ENCODE measurements at places on chromosomes 5 and 9. TPM values are rescaled to one million over a fixed set of nuclear protein-coding genes. Genes with fewer than 3 reads are reported as not detected.

The IFNA13 gene
- total RNA-seq = not detected

The AP3B1 gene
- total RNA-seq = 54.8 TPM

The SPINK4 gene
- not detected for total RNA-seq

The TUSC1 gene
- total RNA-seq = 15.2 TPM

The SLC45A2 gene
- 6.4 TPM for total RNA-seq

The SH3RF2 gene
- total RNA-seq = 1.6 TPM

The VLDLR gene
- total RNA-seq = 56.7 TPM

The POU5F2 gene
- 8.9 TPM for total RNA-seq

The TEX48 gene
- not detected for total RNA-seq

The GLIPR2 gene
- 18.3 TPM for total RNA-seq

The PCDHB12 gene
- 15.0 TPM for total RNA-seq

The IL7R gene
- total RNA-seq = 0.82 TPM

The RALGPS1 gene
- total RNA-seq = 35.3 TPM

The DRD1 gene
- total RNA-seq = 6.8 TPM

The ASS1 gene
- 52.0 TPM for total RNA-seq

The CKS2 gene
- 24.4 TPM for total RNA-seq

The SPINK6 gene
- total RNA-seq = not detected

The ZFP37 gene
- 22.7 TPM for total RNA-seq

The MAP1B gene
- total RNA-seq = 748 TPM

The OBP2B gene
- not detected for total RNA-seq

The RNF208 gene
- 2.7 TPM for total RNA-seq

The LEAP2 gene
- total RNA-seq = 1.1 TPM

The DNAI1 gene
- 0.27 TPM for total RNA-seq

The ZBED3 gene
- total RNA-seq = 7.3 TPM

The TIMD4 gene
- total RNA-seq = not detected

The TERT gene
- 1.8 TPM for total RNA-seq

The CDC25C gene
- 3.8 TPM for total RNA-seq

The FBP2 gene
- 1.0 TPM for total RNA-seq
